MCF 10A (cell line): ENCODE measurements at places on chromosomes 12 and 14.

GRCh38 chr14:74843653-74844052, 32.3 kb downstream of the PROX2 start:
- DNase-seq: no peak

DNA sequence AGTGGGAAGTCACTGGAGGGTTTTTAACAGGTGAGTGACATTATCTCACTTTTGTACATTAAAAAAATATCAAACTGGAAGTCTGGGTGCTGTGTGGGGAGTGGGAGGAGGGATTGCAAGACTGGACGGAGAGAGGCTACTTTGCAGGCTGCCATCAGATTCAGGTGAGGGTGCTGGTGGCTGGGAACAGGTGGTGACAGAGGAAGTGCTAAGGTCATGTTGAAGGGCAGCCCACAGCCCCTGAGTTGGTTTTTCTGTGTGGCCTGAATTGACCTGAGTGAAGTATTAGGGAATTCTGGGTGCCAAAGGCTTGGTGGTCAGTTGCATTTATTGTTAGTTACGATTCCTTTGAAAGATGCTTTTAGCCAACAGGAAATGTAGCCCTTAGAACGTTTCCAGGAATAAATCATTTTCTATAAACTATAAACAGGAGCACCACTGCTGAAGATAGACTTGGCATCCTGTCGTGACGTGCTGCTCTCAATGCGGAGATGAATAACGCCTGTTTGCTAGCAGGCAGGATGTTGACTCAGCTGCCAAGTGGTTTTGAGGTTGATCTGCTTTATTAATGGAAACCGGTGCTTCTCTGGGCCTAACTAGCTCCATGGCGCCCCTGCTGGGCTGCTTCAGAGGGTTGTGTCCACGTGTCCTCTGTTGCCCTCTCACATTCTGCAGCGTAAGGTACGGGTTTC, 707.5 kb upstream of the TMEM132C start:
- DNase-seq: peak; percentile 83

DNA sequence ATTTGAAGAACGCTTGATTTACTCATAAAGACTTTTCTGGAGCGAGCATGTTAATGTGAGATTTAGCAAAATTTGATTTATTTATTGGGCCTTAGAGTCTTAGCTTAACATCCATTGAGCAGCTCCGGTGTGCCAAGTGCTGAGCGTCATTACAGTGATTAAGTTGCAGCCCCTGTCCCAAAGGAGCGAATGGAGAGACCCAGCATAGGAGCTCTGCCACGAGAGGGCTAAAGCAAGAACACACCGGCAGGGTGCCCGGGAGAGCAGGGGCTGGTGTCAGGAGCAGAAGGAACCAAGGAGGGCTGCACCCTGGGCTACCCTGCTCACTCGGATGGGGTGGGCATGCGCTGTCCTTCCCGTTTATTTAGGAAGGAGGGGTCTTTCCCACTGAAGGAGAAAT, 50.6 kb downstream of the PPP2R5C start:
- no peak for DNase-seq

DNA sequence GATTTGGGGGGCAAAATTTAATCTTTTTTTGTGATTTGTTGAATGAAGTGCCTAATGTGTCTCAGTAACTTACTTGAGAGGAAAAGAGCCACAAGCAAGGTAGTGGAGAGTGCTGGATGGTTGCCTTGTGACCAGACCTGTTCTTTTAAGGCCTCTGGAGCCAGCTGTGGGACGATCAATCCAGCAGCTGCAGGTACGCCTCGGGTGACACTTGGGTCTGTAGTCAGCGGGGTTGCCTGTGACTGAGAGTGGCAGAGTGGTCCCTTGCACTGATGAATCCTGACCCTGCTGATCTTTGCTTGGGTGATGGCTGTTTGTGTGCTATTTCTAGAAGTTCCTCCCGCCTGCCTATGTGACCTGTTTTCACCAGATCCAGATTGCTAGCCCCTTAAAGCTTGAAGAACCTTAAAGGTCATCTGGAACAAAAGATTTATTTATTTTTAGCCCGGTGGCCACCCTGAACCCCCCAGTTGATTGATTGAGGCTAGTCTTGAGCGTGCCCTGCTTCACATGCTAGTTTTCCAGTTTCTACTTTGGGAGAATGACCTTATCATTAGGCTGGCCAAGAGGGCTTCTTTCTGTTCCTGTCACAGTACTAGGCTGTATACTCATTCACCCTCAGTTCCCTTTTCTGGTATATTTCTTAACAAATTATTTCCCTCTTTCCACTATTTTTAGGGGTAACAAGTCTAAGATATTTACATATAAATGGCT, 23.2 kb downstream of the PRKCH start:
- no peak for DNase-seq

DNA sequence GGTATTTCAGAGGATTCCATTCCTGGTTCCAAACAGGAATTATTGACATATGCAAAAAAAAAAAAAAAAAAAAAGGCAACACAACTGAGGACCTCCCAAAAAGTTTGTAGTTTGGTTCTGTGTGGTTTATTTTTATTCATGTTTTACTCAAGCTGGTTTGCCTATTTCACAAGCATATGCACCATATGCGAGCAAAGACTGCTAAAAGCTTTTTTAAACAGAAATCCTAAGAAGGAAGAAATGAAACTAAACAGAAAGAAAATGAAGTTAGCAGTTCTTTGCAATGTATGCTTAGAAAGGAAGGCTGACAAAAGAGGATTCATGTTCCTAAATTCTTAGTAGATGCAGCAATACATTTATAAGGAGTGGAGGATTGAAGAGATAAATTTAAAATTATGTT, 487.6 kb upstream of the FLRT2 start:
- DNase-seq: no peak

DNA sequence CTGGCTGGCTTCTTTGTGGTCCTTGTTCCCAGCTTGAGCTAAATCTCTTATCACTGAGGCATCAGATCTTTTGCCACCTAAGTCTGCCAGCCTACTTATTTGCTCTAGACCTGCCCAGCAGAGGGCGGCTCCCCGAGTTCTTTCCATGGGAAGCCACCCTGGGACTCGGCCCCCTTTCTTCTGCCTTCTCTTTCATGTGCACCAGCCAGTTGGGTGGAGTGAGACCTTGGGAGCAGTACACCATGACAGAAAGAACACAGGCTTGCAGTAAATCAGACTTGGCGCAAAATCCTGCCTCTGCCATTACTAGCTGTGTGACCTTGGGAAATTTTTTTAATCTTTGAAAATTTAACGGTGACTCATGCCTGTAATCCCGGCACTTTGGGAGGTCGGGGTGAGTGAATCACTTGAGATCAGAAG, 7.4 kb downstream of the SMAGP start:
- peak; percentile 55 for DNase-seq

DNA sequence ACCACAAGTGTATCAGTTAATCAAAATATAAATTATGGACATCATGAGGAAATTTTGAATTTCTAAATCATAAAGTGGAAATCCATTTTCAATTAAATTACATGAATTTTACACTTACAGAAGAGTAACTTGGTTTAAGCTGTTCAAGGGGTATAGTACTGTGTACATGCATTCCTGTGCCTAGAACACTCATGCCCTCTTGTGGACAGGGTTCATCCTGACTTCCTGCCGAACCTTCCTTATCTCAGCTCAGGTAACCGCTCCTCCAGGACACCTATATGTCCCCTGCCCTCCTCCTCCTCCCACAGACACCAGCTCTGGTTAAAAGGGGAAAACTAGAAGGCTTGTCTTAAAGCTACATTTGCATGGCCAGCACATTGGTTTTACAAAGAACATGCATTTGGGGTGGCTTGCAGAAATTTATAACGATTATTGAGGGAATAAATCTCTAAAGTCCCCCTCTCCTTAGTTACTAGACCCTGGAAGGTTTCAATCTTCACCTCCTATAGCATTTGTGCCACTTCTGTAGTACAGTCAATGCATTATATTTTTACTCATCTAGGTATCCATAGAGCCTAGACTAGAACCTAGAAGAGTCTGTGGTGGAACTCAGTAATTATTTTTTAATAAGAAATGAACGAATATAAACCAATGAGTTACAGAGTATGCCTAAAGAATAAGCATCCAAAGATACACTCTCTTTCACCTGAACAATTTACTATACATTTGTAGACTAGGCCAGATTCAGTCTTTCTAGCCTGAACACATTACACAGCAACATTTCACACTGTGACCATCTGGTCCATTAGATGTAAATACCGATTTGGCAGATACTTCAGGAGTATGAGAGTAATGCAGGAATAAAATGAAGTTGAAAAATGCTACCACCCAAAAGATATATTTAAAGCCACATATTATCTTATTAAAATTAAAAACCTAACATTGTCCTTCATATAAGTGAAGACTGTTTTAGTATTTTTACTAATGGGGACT, 345.6 kb downstream of the PAWR start:
- peak; percentile 73 for DNase-seq

DNA sequence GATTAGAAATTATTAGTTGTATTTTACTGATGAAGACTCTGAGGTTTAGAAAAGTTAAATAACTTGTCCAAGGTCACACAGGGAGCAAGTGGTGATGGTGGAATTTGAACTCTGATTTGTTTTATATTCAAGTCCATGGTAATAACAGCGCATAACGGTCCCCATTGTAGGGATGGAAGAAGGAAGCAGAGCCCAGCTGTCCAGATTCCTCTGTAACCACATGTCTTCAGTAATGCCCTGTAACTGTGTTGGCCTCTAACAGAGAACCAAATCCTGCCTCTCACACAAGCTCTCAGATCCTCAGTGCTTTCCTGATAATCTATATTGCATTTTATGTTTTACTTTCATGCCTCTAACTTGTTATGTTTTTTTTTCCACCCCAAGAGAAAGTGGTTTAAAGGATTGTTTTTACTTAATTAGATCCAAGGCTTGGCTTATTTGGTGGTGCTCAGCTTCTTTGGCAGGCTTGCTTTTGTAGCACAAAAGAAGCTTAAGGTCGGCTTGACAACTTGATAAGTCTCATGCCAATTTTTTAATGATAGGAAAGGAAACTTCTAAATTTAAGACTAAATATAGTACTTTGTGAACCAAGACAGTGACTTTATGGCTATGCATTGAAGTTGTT, 105.1 kb upstream of the SEL1L start:
- no peak for DNase-seq

DNA sequence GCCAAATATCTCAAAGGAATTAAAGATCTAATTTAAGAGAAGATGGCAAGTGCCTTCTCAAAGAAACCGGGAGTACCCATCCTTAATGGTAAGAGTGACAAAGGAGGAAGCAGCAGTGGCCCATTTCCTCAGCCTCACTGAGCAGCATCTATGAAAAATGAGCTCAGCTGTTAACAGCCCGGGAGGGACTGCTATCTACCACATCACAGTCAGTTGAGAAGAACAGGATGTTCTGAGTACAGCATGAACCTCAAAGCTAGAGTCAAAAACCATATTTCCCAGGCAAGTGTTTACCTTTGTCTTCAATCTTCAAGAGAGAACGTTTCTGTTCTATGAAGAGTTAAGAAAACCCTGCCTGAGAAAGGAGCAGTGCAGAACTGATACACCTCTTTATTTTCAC, 115.0 kb downstream of the BTG1 start:
- no peak for DNase-seq

DNA sequence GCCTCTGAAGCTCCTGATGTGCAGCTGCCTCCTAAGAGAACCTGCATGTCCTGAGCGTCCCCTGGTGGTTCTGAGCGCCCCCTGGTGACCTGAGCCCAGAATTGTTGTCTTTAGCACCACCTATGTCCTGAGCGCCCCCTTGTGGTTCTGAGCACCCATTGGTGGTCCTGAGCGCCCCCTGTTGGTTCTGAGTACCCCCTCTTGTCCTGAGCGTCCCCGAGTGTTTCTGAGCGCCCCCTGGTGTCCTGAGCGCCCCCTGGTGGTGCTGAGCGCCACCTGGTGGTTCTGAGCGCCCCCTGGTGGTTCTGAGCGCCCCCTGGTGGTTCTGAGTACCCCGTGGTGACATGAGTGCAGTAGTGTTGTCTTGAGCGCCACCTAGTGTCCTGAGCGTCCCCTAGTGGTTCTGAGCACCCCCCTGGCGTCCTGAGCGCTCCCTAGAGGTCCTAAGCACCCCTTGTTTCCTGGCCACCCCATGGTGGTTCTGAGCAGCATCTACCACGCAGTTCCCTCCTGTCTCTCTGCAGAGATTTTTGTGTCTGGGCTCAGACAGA, 782.5 kb downstream of the TMEM121 start:
- peak; percentile 18 for DNase-seq

DNA sequence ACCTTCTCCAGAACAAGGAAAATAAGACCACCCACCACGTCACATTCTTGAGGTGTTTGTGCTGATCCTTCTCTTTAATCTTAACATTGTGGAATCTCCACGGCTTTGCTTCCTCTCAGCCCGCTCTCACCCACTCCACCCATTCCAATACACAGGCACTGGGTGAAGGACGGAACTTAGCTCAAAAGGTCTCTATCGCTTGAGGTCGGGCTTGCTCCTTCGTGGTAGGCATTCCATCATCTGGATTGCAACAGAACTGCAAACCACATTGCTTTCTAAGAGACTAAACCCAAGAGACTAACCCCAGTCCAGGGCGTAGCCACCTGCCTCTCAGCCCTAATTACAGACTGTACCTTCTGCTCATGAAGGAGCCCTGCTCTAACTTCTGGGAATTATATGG, 24.0 kb upstream of the MDM2 start:
- no peak for DNase-seq

DNA sequence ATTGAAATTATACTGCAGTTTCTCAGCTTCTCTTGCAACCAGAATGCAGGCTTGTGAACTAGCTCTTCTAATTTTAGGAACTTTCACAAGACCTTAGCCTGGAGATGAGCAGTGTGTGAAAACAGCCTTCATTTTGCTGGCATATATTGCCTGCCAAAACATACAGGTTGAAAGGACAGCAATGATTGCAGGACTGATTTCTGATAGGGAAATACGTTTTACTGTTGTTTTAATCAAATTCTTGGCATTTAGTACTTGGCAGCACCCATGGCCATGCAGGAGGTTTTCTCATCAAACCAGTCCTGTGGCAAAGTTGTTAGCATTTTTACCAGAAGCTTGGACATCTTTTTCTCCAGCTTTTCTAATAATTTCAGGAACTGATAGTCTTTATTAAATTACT, 91.9 kb upstream of the MUCL1 start:
- DNase-seq: no peak

DNA sequence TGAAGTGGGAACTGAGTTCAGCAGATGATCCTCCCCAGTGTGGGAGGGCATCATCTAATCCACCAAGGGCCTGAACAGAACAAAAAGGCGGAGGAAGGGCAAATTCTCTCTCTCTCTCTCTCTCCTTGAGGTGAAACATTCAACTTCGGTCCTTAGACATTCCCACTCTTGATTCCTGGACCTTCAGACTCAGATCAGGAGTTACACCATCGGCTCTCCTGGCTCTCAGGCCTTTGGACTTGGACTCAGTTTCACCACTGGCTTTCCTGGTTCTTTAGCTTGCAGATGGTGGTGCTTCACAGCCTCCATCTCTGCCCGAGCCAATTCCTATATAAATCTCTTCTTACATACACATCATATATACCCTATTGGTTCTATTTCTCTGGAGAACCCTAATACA, 73.2 kb downstream of the SPPL3 start:
- no peak for DNase-seq

DNA sequence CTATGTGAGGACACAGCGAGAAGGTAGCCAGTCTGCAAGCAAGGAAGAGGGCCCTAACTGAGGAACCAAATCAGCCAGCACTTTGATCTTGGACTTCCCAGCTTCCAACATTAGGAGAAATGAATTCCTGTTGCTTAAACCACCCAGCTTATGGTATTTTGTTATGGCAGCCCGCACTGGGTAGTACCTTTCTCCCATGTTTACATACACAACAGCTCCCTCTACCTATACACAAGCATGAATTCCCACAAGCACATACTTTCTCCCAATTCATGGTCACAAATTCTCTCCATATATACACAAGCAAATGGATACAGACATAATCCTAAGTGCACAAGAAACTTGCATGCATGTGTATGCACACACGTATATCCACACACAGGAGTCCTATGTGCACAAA, 7.4 kb downstream of the ITGB7 start:
- no peak for DNase-seq

- DNase-seq: no peak
Measured at GRCh38 chr12:65651060-65651459, 173.2 kb upstream of the HMGA2 start.
